ENCODE measurements at places on chromosomes 2 and 18.
A peak's percentile ranks its signal among the peaks of the same experiment; 100 is the strongest.

DNA sequence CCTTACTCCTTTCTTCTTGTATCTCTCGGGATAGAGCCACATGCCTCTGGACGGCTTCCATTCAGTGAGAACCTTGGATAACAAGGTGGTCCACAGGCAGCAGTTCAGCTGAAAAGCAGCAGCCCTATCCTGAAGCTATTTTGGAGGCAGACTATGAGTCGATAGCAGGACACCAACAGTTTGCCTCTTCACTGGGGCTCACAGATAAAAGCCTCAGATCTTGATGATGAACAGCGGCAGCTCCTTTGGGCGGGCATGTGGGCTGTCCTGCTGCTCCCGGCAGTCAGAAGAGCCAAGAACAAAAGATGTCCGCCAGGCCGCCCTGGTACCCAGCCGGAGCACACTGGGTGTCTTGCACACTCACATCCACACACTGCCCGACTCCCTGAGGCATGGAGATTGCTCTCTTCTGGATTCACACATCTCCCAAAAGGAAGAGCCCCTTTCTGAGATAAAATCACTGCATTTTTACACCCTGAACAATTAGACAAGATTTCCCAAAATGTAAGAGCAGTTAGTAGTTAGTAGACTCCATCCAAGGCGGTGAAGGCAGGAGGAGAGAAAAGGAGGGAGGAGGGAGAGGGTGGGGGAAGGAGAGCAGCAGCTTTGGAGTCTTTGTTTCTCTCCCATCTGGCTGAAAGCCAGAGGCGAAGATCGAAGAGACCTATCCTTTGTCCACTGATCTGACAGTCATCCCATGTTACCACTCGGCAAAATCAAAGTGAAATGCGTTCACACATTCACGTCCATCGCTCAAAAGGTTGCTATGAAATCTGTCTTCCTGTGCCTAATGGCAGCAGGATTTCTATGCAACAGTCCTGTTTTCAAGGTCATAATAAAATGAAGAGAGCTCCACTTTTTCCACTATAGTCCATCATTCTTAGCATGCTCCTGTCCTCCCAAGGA, 90.1 kb upstream of the KLF7 start:
- DNase-seq = no peak

DNA sequence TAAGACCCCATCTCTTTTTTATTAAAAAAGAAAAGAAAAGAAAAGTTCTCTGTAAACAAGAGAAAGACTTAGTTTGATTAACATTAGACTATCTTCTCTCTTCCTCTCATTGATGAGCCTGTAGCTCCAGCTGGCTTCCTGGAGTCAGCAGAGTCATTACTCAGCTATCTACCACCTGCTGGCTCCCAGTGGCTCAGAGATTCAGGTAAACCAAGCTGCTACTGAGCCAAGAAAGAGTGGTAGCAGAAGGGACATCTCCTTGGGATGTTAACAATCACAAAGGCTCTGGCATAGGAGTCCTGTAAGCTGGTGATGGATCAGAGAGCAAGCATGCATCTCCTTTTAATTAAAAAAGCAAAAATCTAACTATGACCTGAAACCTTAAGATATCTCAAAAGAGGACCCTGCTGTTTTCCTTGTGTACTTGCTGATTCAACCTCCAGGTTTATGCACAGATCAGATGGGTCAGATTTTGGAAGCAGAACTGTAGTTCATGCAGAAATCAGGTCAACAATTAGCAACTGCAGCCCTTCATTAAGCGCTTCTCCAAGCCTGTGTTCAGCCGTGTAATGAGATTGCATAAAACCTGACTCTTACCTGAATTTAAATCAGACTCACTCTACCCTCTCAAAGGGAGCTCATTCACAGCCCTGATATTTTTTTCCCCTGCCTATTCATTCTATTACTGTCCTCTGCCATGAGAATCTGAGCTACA, 225.8 kb downstream of the RNF152 start:
- DNase-seq = no peak

- DNase-seq = peak; percentile 80
These were observed 29.7 kb downstream of the XDH start for GRCh38 chr2:31384771-31385276.

DNA sequence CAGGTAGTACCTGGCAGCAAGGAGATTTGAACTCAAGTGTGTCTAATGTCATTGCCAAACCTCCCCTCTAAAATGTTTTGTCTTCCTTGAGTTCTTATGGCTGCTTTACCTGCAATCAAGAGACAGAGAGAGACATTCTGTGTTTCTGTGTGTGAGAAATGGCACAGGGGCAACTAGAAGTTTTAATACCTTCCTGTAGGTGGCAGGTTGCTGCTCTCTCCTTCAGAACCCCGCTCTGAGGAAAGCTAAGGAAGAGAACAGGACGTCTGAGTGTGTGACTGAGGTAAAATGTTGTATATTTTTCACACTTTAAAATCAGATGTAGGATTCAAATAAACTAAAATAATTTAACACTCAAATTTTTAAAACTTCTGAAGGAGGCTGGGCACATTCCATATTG, 19.2 kb downstream of the DTNA start:
- no peak for DNase-seq

DNA sequence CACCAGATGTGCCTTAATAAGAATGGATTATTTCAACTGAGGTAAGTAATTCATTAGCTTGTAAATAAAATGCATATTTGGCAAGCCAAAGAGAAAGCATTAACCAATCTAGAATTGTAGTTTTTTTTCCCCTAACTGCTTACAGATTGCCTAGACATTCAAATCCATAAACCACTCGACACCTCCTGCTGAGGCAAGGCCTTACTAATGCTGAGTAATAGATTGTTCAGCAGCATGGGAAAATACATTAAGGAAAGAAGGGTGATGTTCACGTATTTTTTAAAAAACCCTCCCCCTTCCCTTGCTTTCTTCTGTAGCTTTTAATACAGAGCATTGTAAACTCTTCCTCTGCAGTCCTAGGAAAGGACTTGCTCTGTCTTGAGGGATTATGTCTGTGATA, 17.0 kb upstream of the LINC00305 start:
- peak; percentile 0 for DNase-seq
